Lower lobe of right lung (tissue), 2 donors: ENCODE measurements at places on chromosomes 4 and X. TPM values are rescaled to one million over a fixed set of nuclear protein-coding genes. Genes with fewer than 3 reads are reported as not detected.

GRCh38 chr4:59664771-59665170 lies 1535.4 kb upstream of the ADGRL3 start:
- no peak for DNase-seq

GRCh38 chrX:44036336-44036735 lies 63.1 kb upstream of the NDP start:
- DNase-seq: no peak

DNA sequence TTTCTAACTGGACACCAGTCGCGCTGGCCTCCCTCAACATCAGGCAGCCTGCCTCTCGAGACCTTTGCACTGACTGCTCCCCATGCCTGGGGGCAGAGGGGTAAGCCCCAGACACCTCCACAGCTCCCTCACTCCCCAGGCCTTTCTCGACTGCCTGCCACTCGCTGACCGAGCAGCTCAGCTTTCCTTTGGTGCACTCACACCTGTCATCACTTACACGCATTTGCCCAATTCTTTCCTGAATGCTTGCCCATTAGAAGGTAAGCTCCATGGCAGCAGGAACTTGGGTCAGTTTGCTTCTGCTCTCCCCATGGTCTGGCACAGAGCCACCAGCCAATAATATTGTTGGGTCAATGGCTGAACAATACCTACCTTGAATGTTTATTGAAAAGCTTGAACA lies 32.2 kb upstream of the PROM1 start:
- no peak for DNase-seq

DNA sequence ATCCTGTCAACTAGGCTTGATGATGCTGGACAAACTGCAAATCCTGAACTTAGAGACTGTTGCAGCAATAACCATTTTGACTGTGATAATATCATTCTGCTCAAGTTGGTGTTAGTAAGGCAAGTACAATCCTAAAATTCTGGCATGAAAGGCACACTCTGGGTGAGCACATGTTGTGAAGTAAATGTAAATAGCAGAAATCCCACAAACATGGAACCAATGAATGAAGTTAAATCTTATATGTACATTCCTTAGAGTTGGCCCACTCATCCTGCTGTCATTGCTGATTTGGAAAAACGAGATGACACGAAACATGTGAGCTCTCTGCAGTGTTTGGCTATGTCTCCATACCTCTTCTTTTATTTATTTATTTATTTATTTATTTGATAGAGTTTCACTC lies 21.0 kb downstream of the RBM47 start:
- DNase-seq: no peak

DNA sequence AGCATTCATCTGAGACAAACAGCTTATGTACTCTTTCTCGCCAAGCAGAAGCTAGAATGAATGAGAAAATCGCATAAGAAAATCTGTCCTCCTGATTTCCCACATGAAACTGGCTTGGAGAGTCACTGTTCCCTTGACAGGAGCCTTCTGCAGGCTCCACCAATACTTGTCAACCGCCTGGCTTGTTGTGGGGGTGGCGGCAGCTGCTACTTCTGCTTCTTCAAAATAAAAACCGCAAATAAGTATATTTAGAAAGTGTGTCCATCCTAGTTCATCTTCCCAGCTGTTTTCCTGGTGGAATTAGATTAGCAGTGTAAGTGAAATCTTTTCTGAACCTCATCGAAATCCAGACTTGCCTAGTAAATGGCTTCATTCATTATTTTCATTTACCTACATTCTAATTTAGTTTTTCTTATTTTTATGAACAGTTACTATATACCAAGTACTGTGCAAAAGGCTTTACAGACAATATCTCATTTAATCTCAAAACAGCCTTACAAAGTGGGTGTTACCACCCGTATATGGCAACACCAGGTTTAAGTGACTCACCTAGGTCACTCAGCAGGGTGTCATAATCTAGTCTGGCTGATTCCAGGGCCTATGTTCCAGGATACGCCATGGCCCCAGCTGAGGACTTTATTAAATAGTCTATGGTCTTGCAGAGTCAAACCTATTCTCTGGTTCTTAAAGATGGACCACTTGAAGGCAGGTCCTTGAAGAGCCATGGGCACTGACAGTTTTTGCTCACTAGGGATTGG lies 104.6 kb upstream of the IGFBP7 start:
- no peak for DNase-seq

The POU3F4 gene
- total RNA-seq: not detected

The MAGT1 gene
- total RNA-seq: 57.9 TPM

The GIMD1 gene
- not detected for total RNA-seq

The PDZD4 gene
- 8.5 TPM for total RNA-seq

The CT45A2 gene
- not detected for total RNA-seq

The F8A2 gene
- total RNA-seq: not detected
